Inflammatory macrophage (primary cell): ENCODE measurements at places on chromosomes 16 and 17.

DNA sequence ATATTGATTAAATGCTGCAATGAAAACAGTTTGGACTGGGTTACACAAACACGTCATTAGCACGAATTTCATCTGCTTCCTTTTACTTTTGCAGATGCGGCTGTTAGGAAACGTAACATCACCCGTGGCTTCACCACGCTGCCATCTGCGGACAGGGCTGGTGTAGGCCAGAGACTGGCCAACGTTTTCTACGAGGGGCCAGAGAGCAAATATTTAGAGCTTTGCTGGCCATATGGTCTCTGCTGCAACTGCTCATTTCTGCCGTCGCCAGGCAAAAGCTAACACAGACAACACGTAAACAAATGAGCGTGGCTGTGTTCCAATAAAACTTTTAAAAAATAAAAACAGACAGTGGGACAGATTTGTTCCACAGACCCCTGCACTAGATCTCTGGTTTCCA lies 96.6 kb downstream of the ENGASE start:
- no peak for DNase-seq

DNA sequence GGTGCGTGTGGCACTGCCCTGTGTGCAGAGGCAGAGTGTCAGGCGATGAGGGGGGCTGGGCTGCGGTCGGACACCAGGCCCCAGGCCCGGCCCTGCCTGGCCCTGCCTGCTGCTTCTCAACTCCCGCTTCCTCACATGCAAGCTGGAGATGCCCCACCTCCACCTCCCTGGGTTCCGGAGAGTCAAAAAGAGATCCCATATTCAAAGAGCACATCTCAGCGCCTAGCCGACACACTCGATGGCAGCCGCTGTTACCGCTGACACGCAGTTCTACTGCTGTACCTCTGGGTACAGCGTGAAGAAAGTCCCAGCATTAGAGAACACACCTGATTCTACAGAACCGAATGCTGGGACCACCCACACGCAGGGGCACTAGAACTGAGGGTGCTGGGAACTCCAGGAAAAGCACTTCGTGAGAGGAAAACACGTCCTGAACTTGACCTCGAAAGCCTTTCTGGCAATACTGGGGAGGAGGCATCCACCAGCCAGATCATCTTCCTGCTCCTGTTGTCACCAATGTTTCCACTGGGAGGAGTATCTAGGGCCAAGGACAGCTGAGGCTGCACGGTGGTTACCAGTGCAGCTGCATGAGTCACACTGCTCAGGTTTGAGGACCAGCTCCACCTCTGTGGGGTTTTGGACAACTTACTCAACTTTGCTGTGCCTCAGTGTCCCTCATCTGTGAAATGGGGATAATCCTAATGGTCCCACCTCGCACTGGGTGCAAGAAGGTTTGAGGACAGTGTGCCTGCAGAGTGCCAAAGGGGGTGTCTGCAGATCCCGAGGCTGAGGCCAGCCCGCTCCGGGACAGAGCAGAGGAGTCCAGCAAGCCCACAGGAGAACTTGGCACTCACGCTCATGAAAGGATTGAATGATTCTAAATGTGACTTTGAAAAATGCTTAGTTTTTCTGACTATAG lies 100.4 kb upstream of the DNAH17 start:
- DNase-seq, result no peak

- peak; percentile 81 for DNase-seq
Observed at GRCh38 chr17:39164675-39165143, 1.3 kb downstream of the ARL5C start.

GRCh38 chr17:58370309-58370708 lies 18.3 kb upstream of the SUPT4H1 start:
- no peak for DNase-seq

DNA sequence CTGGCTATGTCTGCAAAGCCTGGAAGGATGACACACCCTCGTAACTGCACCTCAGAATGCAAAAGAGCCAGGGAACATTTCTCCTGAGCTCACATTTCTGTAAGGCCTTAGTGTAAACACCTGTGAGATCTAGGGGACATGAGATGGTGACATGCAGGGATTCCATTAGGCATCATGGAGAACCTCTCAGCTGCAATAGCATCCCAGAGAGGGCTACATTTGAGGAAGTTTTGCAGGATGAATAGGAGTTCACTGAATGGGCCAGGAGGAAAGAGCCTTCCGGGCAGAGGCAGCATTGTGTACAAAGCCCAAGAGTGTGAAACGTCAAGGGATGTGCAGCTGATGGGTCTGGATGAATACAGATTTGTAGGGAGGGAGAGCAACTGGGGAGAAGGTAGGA lies 223.0 kb upstream of the RPL38 start:
- no peak for DNase-seq

DNA sequence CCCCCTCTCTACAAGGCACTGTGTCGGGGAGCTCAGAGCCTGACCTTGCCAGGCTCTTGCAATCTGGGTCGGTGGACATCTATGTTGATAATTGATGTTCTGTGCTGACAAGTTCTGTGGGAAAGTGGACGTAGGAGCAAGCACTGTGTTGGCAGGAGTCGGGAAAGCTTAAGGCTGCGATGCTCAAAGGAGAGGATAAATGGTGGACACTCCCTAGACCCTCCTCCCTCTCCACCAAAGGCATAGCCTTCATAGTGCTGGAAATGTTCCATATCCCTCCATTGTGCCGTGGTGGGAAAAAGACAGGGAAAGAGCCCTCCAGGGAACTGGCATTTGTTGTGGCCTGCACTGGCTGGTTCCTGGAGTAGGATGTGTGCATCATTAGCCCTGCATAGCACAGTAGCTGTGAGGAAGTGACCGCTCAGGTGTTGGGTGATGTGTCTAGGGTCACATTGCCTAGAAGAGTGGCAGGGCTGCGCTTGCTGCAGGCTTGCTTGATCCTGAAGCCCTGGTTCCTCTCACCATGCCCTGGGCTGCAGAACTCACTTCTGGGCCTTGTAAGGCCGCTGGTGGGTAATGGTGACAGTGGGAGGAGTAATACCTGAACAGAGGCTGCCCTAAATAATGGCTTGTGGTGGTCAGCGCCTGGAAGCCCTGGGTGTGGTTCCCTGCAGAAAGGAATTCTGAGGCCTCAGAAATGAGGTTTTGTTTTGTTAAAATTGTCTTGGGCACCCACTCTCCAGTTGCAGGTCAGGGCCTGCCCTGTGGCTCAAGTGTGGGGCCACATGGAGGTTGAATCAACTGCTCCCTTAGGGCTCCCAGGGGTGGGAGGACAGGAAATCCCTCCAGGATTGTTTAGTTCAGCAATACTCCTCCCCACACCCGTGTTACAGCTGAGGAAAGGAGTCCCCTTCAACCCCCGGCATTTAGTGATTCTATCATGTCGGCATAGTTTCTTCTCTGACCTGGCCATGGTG lies 62.6 kb downstream of the KSR1 start:
- no peak for DNase-seq

DNA sequence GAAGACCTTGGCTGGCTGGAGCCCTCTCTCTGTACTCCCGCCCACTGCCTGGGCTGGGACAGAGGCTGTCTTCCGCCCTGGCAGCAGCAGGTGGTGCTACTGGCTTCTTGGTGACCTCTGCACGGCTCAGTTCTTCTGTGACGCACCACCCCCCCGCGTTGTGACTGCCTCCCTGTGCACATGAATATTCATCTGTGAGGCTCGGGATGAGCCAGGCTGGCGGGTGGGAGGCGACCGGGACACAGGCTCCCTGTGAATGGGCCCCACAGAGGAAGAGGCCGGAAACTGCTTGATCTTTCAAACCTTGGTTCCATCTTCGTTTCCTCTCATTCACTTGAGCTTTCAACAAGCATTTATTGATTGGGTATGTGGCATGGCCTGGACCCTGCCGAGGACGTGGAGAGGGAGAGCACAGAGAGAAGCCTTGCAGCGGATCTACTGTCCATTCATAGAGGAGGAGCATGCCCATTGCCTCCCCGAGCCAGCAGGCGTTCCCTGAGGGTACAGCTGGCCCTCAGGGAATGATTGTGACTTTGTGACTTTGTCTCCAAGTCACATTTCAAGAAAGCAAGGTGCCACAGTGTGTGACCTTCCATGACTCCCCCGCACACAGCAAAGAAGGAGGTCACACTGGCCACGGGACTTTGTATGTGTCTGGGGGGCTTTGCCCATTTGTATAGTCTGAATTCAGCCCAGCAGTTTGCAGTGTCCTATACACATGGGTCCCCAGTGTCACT lies 45.0 kb downstream of the B9D1 start:
- peak; percentile 13 for DNase-seq

DNA sequence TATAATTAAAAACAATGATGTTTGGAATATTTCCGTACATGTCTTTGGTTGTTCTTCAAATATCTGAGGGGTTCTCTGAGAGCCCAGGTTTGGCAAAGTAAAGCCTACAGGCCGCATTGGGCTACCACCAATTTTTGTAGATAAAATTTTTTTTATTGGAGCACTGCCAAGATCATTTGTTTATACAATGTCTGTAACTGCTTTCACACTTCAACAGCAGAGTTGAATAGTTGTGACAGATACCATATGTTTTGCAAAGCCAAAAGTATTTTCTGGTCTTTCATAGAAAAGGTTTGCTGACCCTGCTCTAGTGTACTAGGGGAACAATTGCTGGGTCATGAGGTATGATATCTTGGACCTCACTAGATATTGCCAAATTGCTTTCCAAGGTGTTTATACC lies 10.5 kb downstream of the PPM1D start:
- DNase-seq, result no peak

DNA sequence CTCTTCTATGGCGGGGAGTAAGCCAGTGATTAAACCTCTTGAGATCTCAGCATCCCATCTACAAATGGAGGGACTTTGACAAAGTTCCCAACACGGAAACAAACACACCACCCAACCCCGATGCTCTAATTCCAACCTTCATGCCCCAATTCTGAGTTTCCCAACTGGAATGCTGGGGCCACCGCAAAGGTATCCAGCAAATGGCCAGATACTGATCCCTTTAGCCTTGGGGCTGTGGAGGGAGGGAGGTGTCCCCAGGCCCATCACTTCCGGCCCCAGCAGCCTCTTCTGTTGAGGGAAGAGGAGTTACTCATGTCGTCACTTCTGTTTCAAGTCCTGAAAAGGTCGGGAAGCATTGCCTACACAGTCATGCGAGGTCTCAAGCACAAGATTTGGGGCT lies 154.8 kb upstream of the RPH3AL start:
- DNase-seq, result no peak

GRCh38 chr17:16258901-16259300 lies 41.9 kb downstream of the PIGL start:
- DNase-seq, result peak; percentile 57

GRCh38 chr16:47310792-47311211 lies 150.1 kb downstream of the ITFG1 start:
- DNase-seq, result peak; percentile 10

GRCh38 chr16:88922114-88922825 lies 54.7 kb downstream of the CBFA2T3 start:
- DNase-seq, result peak; percentile 56

DNA sequence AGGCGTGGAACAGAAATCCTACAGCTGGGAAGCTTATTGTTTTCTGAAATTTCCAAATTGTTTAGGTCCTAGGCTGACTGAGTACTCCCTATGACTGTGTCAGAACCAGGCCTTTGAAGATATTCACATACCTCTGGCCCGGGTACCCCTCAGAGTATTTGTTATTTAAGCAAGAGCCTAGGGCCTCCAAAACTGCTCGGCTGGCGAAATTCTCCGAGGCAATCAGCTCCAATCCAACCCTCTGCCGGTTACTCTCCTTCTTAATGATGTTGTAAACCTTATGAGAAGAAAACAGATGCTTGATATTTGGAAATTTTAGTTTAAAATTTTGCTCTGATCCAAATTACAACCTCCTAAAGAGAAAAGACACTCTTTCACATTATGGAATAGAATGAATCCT lies 9.8 kb downstream of the SHMT1 start:
- no peak for DNase-seq

- no peak for DNase-seq
Observed at GRCh38 chr17:2237950-2238349, 65.6 kb downstream of the SMG6 start.

- DNase-seq, result peak; percentile 0
Observed at GRCh38 chr16:56405977-56406672, 19.2 kb downstream of the AMFR start.

DNA sequence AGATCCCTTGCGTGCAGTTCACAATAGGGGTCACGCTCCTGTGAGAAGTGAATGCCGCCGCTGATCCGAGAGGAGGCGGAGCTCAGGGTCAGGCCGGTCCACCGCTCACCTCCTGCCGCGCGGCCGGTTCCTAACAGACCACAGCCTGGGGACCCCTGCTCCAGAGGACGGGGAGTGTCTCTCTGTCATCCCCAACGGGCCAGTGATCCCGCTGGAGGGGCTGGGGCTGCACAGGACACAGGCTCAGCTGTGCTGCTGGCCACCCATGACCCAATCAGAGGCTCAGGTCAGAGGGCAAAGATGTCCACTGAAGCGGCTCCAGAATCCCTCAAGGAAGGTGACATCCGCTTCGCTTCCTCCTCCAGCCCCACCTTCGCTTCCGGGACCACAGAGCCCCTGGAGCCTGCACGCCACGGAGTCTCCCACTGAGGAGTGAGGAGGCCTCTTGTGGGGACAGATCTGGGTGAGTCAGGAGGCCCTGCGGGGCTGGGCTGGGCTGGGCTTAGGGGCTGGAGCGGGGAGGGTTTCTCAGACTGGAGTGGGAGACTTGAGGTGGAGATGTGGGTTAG lies 115.4 kb downstream of the METRNL start:
- DNase-seq, result no peak

DNA sequence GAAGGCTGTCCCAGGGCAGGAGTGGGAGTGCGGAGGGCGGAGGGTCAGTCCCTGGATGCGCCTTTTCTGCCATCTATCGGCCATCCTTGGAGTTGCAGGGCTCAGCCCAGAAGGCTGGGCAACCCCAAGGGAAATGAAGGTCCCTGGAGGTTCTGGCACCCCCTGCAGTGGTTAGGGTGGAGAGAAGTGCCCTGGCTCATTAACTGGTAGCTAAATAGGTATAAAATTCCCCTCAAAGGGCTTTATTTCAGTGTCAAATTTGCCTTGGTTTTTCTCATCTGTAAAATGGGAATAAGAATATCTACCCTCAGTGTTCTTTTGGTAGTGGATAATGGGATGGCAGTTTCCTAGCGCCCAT lies 22.4 kb downstream of the C17orf75 start:
- peak; percentile 85 for DNase-seq
